ENCODE measurements at places on chromosomes 7 and 10.

GRCh38 chr10:59465088-59465487 is 102.7 kb upstream of the FAM13C start:
- no peak for DNase-seq

GRCh38 chr10:53580465-53580864 is 807.9 kb upstream of the MBL2 start:
- no peak for DNase-seq

GRCh38 chr7:28358423-28358868 is 53.9 kb upstream of the CREB5 start:
- DNase-seq: no peak

DNA sequence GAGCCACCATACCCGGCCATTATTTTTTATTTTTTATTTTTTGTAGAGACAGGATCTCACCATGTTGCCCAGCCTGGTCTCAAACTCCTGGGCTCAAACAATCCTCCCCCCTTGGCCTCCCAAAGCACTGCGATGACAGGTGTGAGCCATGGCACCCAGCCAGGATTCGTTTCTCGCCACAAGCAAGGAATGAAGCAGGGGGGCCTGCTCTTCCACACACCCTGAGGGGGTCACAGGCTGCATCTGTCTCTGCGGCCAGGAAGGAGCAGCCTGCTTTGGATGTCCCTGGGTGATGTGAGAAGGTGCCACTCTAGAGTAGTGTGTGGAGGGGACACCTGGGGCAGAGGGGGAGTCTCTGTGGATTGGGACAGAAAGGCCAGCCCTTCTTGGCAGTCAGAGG is 61.3 kb upstream of the TNRC18 start:
- DNase-seq: no peak

DNA sequence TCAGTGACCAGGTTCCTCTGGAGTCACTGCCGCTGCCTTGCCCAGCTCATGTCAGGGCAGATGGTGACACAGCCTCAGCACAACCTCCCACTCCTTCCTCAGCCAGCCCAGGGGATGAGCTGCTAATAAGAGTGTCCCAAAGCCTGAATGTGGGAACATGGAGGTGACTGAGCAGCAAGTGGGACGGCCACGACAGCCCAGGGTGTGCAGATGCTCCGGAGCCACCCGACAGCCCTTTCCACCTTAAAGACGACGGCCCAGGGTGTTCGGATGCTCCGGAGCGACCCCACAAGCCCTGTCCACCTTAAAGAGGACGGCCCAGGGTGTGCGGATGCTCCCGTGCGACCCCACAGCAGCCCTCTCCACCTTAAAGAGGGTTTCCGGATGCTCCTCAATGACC is 89.2 kb downstream of the DIP2C start:
- no peak for DNase-seq

DNA sequence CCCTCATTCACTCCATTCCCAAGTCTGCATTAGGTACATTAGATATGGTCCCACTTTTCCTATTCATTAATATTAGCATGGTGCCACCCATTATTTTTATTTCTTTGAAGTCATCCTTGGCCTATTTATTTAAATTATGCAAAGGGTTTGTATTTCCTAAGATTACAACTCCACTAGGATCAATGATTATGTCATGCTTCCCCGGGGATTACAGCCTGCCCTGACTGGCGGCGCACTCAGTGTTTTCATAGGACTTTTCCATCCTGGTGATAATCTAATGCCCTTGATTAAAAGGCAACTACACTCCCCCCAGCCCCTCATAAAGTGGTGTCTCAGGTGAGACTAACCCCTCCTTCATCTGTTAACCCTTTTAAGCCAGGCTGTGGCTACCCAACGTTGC is 187.2 kb downstream of the POU6F2 start:
- no peak for DNase-seq

- no peak for DNase-seq
These were observed 22.8 kb downstream of the PWWP2B start for GRCh38 chr10:132419538-132420468.

DNA sequence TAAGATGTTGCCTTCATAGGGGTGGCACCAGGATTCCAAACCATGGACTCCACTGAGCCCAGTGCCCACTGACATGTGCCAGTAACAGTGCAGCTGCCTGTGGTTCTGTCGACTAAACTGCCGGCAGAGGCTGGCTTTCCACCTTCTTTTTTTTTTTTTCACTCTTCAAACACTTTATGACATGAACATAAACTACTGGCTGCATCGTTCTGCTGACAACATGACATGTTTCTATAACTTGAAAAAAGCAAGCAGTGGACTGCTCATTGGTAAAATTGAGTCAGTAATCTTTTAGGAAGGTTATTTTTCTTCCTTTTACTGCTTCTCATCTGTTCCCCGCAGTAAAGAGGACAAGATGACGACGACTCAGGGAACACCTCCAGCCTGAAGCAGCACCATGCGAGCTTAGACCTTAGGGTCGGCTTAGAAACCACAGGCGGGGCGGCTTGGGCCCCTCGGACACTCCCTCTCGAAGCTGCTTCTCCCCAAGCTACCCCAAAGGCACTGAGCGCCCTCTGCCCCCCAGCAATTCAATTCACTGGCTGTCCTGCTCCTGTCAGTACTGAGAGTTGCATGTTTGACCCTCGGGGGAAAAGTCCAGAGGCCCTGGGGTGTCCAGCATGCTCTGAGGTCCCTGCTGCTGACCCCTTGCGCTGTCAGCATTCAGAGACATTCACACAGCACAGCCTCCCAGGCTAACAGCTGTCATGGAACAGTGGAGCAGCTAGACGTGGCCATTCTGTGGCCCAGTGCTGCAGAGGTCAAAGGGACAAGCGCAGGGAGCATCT is 112.5 kb downstream of the EGFR start:
- DNase-seq: no peak

- no peak for DNase-seq
These were observed 4.1 kb downstream of the ABLIM1 start for GRCh38 chr10:114653926-114654325.

GRCh38 chr7:995571-995970 is 12.6 kb downstream of the CYP2W1 start:
- DNase-seq: no peak

- DNase-seq: no peak
These were observed 263.5 kb upstream of the PODXL start for GRCh38 chr7:131819891-131820290.

DNA sequence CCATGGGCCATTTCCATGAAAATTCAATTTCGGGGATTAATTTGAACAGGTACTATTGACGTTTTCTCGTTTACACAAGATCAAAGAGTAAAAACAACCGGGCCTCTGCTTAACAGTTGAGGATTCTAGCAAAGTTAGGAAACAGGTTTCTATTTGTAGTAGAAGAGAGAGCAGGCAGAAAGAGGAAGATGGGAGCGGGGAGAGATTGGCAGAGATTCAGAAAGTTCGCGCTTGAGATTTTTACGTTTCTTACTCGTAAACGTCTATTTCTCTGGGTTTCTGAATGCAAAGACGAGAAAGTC is 571 bp upstream of the VWC2 start:
- no peak for DNase-seq

DNA sequence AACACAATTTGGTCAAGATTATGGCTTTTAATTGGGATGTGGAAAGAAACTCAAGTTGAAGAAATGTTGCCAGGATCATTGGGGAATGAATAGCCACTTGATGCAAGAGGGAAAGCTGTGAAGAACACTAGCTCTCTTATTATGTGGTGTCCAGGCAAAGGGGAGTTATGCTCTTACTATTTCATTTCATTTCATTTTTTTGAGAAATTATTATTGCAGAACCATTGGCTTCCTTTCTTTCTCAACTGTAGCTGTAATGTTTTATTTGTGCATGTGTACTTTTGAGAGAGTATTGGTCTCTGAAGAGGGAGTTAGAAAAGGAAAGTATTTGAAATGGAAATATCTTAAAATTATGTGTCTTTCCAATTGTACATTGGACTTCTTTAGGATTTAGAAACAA is 312.6 kb upstream of the BMPER start:
- no peak for DNase-seq

DNA sequence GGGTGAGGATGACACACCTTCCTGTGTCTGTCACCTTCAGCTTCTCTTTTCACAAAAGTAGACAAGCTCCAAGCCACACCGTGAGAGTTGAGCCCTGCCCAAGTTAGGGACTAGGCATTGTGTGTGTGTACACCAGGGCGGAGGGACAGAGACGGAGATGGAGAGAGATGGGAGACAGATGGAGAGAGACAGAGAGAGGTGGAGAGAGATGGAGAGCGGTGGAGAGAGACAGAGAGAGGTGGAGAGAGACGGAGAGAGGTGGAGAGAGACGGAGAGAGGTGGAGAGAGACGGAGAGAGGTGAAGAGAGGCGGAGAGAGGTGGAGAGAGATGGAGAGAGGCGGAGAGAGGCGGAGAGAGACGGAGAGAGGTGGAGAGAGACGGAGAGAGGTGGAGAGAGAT is 207.0 kb downstream of the DNAJB6 start:
- no peak for DNase-seq

DNA sequence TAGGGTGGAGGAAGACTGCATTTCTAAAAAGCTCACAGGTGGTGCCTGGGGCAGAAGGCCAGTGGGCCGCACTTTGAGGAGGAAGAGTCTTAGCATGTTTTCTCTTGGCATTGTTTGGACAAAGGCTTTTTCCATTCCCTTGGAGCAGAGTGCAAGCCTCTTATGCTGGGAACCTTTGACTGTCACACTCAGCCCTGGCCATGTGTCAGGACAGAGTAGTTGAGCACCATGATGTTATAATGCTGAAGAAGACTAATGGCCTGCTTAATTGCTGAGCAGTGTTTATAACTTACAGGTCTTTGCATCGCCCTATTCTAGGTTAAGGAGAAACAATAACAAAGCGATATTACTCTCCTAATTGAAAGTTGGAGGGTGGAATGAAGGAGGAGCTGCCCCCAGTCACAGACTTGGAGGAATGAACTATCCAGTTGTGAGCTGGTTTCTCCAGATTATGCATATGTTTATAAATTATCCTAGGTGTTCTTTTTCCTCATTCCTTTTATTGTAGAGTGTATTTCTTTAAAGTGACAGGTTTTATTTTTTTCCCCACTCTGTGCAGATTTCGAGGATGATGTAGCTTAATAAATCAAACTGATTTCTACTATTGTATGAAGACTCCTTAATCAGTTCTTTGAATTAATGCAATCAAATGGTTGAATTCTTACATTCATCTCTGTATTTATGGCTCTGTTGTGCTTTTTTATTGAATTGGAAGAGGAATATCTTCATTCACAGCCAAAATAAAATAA is 767.0 kb downstream of the LRMDA start:
- no peak for DNase-seq

DNA sequence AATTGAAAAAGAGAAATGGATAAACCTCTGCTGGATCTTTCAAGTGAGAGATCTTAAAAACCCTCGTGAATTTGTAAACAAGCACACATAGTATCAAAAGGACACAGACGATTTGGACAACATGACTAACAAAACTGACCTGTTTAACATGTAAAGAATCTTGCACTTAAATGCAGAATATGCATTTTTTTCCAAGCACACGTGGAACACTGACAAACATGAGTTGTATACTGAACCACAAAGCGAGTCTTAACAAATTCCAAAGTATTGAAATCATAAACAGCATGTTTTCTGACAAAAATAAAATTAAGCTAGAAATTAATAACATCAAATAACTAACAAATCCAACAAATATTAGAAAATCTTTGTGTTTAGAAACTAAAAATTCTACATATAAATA is 65.0 kb upstream of the ZNF746 start:
- no peak for DNase-seq

DNA sequence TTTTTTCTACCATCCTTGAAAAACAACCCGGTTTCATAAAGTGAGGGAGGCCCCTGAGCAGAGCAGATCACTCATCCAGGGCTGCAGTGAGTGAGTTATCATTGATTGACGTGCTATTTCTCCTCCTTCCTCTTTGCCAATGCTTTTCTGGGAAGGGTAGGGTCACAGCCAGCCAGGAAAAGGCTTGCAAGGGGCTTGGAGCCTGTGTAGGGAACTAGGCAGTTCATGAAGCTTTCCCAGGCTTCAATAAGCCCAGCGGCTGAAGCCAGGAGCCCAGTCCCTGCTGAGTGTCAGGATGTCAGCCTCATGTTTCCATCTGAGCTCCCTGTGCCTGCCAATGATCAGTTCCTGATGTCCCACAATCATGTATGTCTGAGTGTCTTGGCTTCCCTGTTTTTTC is 584.7 kb downstream of the GALNT17 start:
- DNase-seq: no peak

- no peak for DNase-seq
These were observed 449.2 kb downstream of the IPMK start for GRCh38 chr10:57818522-57818921.

- DNase-seq: no peak
These were observed 3.2 kb downstream of the DNAJB12 start for GRCh38 chr10:72351479-72351878.

DNA sequence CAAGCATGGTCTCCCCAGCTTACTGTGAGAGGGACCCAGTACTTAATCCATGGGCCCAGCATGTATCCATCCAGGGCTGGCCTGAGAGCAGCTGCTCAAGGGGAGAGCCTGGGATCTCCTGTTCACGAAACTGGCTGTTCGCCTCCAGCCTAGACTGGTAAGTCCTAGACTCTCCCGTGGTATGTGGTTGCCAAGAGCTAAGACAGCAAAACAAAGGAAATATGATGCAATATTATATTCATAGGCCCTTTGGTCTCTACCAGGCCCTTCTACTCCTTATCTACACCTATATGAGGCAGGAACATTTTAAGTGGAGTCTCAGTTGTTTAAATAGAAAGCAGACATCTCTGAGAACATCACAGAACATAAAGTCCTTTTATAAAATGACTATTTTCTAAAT is 28.9 kb upstream of the STK17A start:
- DNase-seq: no peak

GRCh38 chr7:117872561-117873309 is 506 bp downstream of the CTTNBP2 start:
- DNase-seq: no peak

DNA sequence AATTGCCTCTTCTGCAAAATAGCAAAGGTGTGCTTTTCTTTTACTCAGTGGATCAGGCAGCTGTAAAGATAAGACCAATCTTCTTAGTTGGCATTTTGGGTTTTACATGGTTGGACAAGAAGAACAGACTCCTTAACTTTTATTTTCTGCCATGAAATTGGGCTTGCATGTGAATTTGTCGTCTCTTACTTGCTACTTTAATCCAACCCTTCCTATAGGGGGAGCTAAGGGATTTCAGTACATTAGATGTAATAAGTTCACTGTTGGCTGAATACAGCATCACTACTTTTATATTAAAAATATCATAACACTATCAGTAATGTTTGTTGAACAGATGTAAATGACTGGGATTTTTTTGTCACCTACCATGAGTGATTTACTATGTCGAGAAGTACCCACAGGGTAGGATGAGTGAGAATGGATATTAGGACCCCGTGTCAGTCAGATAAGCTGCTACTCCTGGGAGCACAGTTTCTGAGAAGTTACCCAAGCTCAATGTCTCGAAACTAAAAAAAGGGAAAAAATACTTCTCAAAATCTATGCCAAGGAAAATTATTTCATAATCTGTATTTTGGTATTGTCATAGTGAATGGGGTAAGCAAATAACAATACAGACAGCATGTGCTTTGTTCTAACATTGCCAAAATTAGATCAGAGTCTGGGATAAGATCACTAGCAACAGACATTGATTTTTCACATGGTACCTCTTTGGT is 127.4 kb upstream of the AGR3 start:
- DNase-seq: no peak
